ENCODE measurements at places on chromosomes 5 and 9.

DNA sequence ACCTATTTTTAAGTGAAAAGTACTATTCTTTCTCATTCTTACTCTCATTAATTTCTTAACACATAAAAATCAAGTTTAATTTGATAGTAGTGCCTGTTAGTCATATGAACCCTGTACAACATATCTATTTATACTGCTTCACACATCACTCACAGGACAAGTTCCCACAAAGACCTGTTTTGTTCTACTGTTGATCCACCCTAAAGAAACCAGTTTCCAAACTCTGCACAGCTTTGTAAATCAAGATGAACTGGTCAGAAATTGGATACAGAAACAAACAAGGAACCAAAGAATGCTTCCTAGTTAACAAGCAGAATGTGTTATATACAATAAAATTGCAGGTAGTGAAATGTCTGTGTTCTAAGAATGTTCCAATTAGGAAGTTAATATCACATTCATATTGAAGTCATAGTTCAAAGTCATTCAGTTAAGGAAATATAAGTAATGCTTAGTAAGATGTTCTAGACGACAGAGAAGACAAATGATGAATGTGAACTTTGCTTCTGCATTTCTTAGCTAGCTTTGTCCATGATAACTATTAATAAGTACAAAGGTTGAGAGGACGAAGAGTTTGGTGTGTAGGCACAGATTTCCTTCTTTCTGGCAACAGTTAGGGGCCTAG is 33.4 kb downstream of the C9orf85 start:
- no peak for DNase-seq

GRCh38 chr5:1840071-1840547 is 38.9 kb downstream of the NDUFS6 start:
- no peak for DNase-seq

DNA sequence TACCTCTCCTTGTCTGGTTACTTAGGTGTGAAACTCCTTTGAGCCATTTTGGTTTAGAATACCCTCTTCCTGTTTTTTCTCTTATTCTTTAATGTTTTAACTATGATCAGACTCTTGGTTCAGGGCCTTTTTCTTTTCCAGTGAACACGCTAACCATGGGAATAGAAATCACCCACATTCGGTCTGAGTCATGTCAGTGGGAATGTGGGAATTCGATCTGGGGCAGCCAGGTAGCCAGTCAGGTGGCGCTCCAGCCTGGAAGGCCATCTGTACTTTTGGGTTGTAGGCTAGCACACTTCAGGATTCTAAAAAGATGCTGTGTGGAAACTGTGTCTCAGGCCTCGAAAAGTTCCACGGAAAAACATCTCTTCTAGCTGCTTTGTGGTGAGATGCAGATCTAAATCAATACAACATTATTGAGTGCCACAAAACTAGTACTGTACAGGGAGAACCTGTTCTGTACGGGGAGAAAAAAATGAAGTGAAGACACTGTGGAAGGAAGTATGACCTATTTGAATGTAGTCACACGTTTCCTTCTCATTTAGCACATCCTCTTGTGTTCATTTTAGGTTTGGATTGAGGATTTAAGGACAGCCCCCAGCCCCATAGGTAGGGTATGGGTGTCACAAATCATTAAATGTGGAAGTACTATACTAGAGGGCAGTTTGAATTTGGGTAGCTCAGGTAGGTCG is 36.4 kb downstream of the SNX30 start:
- DNase-seq: no peak

GRCh38 chr9:34219421-34219820 is 40.6 kb downstream of the UBAP1 start:
- DNase-seq: no peak

DNA sequence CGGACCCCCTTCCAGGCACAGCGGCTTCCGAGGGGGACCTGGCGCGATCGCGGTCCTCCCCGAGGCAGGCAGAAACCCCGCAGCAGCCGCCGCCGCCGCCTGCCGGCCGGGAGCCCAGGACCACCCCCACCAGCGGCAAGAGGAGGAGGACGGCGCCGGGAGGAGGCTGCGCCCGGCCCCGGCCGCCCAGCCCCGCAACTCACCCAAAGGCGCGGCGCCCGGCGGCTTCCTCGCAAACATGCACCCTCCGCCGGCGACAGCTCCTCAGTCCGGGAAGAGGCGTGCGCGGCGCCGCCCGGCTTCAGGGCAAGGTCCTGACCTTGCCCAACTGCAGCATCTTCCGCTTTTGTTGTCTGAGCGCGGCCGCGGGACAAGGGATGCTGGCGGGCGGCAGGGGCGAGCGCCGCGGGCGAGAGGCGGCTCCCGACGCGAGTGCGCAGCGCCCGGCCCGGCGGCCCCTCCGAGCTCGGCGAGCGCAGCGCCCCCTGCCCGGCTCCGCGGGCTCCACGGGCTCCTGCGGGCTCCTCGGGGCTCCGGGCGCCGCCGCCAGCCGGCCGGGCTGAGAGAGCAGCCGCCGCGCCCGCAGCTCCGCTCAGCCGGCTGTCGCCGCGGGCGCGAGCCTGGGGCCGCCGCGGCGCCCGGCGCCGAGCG is 507 bp downstream of the CTNND2 start:
- no peak for DNase-seq

GRCh38 chr5:161342886-161343285 is 203.6 kb downstream of the GABRB2 start:
- DNase-seq: no peak

GRCh38 chr9:35842795-35843194 is 13.8 kb downstream of the TMEM8B start:
- no peak for DNase-seq

DNA sequence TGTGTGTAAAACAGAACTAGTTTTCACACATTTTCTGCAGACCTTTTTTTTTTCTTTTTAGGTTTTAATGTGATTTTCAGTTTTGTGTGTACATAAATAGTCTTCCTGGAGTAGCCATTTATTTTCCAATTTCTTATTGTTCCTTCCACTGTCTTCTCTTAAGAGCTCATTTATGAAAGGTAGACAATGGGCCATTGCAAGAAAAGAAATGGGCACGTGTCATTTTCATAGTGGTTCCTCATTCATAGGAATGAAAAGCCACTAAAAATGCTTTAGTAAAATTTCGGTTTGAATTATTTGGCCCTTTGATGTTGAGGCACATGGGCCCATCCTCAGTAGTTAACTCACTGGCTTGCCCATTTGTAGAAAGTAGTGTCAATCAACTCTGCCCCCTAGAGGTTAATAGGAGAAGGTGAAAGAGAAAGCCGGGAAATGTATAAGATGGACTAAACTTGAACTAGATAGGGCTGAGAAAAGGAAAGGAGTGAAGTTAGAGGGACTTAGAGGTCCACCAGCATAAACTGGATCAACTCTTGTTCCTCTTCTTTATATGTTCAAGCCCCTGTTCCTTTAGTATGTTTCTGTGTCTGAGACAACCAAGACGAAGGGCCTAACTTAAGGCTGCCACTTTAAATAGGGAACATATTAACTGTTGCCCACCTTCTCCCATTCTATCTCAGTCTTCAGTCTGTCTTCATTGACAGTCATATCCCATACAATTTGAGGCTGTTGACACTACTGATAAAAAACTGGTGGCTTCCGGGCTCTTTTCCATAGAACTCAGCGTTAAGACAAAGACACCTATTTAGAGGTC is 72.6 kb downstream of the SMARCA2 start:
- DNase-seq: no peak

- no peak for DNase-seq
These were observed 121.1 kb downstream of the EGFLAM start for GRCh38 chr5:38379350-38379937.

DNA sequence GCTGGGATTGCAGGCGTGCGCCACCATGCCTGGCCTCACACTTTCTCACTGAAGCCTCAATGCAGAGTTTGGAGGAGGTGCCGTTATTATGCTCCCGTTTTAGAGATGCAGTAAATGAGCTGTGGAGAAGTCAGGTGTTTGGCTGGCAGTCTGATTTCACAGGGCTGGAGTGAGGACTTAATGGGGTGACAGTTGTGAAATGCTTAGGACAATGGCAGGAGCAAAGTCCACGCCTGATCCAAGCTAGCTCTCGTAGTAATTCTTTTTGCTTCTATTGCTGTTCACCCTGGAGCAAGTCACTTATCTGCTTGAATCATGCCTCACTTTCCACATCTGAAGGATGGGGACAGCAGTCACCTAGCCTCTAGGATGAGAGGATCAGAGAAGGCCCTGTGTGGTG is 21.8 kb downstream of the UNC5A start:
- no peak for DNase-seq

DNA sequence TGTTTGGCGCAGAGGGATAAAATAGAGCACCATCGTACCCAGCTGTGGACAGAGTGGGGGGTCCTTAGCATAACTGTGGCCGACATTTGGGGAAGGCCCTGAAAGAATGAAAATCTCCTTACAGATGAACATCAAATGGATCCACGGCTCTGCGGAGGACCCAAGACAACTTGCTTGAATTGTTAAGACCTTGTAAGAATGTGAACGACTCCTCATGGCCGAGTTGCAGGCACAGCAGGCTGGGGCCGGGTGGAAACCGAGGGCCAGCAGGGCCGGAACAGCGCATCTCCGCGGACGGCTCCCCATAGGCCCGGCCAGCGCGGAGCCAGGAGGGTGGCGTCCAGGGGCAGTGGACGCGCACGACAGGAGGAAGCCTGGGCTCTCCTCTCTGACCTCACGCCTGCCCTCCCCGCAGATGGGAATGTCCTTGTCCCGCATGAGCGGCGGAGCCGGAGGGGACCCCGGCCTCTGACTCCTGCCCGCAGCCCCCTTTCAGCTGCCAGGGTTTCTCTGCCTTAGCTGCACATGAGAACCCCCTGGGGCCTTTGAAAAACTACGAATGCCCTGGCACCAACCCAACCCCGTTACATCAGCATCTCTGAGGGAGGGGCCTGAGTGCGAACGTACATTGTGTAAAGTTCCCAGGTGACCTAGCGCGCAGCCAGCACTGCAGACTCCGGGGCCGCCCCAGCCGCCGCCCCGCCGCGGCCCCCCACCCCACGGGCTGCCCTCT is 36.2 kb upstream of the PTCH1 start:
- peak; percentile 46 for DNase-seq

GRCh38 chr9:76180541-76180940 is 213.7 kb downstream of the RFK start:
- no peak for DNase-seq

DNA sequence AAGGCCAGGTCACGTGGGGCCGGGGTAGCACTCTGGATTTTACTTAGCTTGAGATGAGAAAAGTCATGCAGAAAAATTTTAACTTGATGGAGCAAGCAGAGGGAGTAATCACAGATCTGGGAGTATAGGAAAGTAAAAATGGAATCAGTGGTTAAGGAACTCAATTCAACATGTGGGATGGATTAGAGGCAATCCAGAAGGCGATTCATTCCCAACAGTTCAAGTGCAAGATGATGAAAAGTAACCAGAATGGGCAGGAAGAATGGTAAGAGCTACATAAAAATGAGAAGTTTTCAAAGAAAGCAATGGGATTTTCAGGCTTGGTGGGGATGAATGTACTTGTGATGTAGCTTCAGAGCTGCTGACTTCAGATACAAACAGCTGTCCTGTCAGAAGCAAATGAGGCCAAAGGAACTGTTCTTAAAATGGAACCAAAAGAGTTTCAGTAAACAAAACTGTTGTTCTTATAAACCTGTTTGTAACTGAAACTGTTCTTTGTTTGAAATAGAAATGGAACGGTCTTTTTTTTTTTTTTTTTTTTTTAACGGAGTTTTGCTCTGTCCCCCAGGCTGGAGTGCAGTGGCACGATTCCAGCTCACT is 5.6 kb upstream of the SEC24A start:
- DNase-seq: no peak

DNA sequence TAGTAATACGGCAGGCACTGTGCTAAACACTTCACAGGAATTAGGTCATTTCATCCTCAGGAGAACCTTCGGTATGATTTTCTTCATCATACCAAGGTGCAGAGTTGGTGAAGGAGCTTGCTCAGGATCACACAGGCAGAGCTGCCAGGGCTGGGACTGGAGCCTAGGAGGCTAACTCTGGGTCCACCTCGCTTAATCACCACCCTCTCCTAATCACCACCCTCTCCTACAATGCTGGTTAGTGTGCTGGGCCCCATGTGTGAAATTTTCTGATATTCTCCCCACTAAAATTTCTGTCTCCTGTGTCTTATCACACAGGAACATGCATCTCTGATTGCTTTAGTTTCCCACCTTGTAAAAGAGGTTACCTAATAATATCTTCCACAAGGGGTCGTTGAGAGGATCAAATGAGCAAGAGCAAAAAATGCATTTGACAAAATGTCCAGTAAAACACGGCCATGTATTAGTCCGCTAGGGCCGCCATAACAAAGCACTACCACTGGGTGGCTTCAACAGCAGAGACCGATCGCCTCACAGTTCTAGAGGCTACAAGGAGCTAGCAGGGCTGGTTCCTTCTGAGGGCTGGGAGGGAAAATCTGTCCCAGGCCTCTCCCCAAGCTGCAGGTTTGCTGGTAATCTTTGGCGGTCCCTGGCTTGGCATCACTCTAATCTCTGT is 128.2 kb upstream of the NFIB start:
- DNase-seq: no peak

GRCh38 chr5:170342153-170342725 is 44.7 kb upstream of the LCP2 start:
- no peak for DNase-seq

GRCh38 chr9:76403352-76403751 is 9.1 kb upstream of the RFK start:
- DNase-seq: no peak

DNA sequence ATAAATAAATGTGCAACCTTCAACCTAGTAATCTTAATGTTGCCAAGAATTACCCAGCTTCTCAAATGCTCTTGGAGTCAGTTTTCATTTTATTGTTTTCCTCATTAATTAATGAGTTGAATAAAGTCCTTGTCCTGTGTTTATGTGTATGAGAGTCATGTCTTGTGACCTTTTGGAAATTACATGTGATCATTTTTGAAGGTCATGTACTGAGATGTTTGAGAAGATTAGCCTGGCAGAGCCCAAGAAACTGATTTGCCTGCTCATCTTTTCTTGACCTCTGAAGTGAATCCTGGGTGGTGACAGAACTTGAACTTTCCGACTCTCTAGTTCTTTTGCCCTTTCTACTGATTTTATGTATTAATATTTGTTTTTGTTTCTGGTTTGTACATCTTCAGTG is 15.4 kb downstream of the ANKRA2 start:
- no peak for DNase-seq

- no peak for DNase-seq
These were observed 28.2 kb downstream of the MTRR start for GRCh38 chr5:7897014-7897600.

GRCh38 chr9:134406366-134407120 is 80.3 kb downstream of the RXRA start:
- no peak for DNase-seq

- no peak for DNase-seq
These were observed 103.6 kb downstream of the SLIT3 start for GRCh38 chr5:169197343-169197742.
